ENCODE measurements at places on chromosomes 1 and 21. TPM values are rescaled to one million over a fixed set of nuclear protein-coding genes. Genes with fewer than 3 reads are reported as not detected.

- no peak overlapping the region for H3K27ac ChIP-seq
- DNase-seq, result peak; percentile 23
- H3K4me3 ChIP-seq, result no peak overlapping the region
- H3K36me3 ChIP-seq, result no peaks in the 10 kb centered on the region
Observed at GRCh38 chr1:25737130-25737529, 62.9 kb upstream of the SELENON start.

- H3K36me3 ChIP-seq, result no peaks in the 10 kb centered on the region
- H3K4me3 ChIP-seq, result no peak overlapping the region
- no peak for DNase-seq
Observed at GRCh38 chr1:2070800-2071530, 20.8 kb downstream of the PRKCZ start.

DNA sequence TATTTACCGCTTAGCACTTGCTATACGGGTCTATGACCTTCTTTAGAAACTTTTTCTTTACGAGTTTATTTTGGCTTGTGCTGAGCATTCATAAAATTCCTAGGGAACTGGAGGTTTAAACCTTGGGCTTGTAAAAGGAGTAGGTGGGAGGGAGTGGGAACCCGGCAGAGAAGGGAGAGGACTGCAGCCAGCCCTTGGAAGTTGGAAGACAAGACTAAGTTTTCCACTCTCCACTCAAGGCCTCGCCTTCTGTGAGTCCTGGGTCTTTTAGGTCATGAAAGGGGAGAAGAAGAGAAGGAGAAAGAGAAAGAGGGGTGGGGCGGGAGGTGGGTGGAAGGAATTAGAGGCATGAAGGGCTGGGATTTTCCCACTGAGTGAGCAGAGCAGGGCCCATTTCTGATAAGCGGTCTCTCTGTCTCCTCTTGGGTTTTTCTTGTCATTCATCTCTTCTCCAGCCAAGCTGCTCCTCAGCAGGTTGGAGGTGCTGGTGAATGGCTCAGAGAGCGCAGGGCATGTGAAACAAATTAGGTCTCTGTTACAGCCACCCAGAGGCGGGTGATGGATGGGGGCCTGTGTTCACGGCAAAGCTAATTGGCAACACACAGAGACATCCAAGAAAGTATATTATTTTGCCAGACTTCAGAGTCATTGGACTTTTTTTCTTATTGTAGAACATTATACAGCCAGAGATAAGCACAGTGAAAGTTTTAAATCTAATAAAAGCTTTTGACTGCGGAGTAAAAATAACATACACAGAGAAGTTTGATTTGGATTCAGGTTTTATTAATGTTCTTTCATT lies 247.3 kb downstream of the FOXD2 start:
- H3K4me3 ChIP-seq, result no peak overlapping the region
- H3K36me3 ChIP-seq, result no peaks in the 10 kb centered on the region
- DNase-seq, result no peak
- peaks cover 3% of the 10 kb centered on the region for H3K27me3 ChIP-seq

Gene SLC1A7
- total RNA-seq, result 0.13 TPM

Gene IGSF21
- not detected for total RNA-seq

All from GM23248 (cell line).